ENCODE measurements at places on chromosomes 1 and 21.
A peak's percentile ranks its signal among the peaks of the same experiment; 100 is the strongest.

DNA sequence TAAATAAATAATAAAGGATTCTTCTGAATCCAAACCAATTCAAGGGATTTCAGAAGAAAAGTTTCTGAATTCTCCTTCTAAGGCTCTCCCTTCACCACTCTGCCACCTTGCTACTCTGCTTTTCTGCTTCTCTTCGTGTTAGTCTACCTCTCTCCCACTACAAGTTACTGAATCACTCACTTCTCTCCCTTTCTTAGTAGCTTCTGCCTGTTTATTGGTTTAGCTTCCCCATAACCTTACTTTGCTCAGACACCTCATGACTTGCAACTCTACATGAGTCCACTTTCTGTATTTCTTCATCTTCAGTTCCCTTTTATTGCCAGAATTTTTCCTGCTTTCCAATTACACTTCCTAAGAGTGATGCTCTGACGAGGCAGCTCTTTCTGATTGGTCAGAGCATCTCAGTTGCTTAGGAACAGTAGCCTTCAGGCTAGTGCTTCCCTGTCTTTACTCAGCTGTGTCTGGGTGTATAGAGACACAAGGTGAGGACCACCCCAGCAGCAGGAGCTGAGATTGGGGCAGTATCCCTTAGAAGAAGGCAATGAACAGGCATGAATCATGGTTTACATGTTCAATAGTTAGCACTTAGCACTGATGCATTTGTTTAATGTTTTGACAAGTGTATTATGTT, 144.6 kb downstream of the SLC30A10 start:
- DNase-seq: no peak

DNA sequence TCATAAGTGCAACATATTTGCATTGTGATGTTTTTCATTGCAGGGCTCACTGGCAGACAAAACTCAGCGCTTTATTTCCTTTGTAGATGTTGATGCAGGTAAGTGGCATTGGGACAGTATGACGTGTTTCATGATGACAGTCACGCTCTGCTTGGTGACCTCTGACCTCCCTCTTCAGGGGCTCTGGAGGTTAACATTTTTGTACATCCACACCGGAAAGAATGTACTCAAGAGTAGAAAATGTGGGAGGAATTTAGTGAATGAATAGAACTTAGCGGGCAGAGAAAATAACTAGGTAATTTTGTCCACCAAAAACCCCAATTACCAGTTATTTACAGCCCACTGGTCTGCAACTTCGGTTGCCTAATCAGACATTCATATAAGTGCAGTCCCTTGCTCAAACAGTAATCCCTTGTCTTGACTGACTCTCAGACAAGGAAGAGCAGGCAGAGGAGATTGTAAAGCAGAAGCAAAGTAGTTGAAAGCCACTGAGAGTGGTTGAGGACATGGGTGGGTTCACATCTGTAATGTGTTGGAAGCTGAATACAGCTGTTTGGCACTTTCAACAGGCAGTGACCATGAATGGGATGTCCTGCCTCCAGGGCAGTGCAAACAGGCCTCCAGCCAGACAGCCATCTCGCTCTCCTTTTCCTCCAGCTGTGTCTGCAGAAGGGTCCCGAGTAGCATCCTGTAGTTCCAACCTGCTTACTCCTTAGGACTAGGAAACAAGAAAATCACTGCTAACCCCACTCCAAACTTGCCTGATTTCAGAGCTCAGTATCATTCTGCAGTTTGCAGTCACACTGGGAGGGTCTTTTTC, 188.9 kb downstream of the NRIP1 start:
- DNase-seq: no peak

GRCh38 chr1:93031711-93032110, 47.4 kb upstream of the MTF2 start:
- DNase-seq: no peak

DNA sequence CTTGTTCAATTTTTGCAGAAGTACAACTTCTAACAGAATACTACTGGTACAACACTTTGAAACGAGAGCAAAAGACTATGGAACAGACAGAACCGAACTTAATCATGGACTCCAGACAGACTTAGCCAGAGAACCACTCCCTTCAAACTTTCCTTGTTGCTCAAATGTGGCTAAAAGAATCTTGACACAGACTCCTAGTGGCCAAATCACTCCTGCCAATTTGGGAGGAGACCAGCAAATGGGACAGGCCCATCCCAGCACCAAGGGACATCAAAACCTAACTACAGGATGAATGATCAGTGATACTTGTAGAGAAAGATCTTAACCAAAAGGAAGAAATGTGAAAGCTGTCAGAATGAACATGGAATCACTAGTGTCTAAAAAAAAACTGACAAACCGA, 154.0 kb downstream of the MATN1 start:
- no peak for DNase-seq

GRCh38 chr1:47147047-47147785, 10.0 kb downstream of the CYP4A22 start:
- no peak for DNase-seq

DNA sequence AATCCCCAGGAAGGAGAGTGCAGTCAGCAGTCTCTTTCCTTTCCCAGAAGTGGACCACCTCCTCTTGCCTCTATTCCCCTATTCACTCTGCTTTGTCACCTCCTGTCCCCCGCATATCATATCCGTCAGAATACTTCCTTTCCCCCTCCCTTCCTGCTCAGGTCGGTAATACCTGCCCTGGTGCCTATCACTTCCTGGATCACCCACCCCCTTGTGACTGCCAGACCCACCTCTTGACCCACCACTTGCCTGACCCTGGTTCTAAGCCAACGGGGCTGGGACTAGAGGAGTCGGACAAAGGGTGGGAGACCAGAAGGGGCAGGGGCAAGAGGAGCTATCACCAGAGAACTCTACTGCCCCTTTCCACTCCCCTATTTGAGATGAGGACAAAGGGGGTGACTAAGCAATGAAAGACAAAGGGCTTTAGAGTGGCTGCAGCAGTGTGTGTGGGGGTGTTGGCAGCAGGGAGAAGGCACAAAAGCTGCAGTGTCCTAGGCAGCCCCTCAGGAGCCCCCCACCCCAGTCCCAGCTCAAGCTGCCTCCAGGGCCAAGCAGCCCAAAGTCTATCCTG, 1.7 kb upstream of the ADAMTS4 start:
- peak; percentile 94 for DNase-seq

GRCh38 chr1:40049725-40050124, 9.2 kb downstream of the CAP1 start:
- peak; percentile 72 for DNase-seq

GRCh38 chr1:43531906-43532584, 1.4 kb downstream of the PTPRF start:
- DNase-seq: no peak

GRCh38 chr1:71561206-71561605, 480.4 kb upstream of the ZRANB2 start:
- DNase-seq: no peak

- no peak for DNase-seq
Measured at GRCh38 chr1:157025385-157025784, 20.2 kb downstream of the ARHGEF11 start.

DNA sequence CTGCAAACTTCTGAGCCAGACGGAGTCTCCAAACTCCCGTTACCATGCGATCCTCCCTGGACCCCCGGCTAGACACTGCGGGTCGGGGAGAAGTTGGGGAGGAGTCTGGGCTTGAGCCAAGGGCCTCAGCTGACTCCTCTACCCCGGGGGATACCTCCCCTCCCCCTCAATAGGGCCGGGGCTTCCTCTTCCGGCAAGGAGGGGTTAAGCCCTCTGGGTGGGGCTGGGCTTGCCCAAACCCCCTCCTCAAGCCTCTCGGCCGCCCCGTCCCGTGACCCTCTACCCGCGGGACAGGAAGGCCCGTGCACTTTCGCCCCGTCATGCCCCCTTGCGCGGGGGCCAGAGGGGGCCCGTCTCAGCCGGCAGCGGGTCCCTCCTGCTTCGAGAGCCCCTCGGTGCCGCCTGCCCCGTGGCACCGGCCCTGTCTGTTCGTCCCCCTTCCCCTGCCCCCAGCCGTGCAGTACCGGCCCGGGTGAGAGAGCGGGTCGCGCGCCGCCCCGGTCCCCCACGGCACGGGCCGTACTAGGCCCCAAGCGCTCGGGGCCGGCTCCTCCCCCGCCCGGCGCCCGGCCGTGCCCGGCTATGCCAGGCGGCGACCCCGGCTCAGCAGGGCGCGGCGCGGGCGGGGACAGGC, 652 bp downstream of the ARL8A start:
- DNase-seq: no peak

DNA sequence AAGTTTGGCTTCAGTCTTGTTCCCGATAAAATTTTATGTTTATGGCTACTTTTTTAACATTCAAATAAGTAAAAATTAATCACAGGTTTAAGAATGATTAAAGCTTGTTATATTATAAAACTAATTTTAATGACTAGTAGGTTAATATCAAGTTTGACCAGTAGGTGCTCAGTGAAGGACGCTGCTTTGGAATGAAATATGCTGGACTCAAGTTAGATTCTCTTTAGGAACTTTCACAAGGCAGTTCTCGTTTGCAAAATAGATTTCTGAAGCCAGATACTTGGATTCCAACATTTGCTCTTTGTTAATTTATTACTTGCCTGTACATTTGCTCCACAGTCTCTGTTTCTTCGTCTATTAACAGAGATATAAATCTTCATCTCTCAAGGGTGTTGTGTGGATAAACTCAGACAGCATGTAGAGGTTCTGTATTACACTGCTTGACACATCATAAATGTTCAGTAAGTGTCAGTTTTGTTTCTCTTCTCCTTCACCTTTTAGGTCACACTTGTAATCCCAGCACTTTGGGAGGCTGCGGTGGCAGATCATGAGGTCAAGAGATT, 432.8 kb upstream of the CHRM3 start:
- no peak for DNase-seq

DNA sequence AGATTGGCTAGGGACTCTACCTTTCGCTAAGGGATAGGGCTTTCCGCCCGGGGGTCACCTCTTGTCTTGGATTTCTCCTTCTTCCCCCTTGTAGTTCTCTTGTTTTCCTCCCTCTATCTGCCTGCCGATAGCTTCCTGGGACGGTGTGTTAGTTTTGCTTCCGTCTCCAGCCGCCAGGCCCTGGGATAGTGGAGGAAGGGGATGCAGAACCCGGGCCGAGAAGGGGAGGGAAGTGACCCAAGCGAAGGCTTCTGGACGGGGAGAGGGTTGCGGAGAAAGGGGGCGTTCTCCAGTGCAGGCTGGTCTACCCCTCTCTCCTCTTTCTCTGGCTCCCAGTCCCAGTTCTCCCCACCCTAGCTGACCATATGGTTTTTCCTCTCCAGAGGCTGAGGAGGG, 871 bp downstream of the TUFT1 start:
- no peak for DNase-seq

DNA sequence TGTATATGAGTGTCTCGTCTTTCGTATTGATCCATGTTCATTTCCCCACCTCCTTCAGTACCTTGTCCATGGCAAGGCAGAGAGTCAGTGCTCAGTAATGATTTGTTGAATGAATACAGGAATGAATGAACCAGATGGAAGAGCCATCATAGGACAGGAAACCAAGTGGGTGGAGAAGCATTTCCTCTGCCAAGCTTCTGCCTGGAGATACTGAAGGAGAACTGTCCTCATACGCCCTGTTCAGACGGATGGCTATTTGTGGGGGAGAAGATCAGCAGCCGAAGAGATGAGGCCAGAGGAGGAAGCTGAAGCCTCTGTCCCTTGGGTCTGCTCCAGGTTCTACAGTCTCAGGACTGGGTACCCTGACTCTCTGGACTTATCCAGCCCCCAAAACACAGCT, 5.8 kb downstream of the FAM43B start:
- DNase-seq: no peak

- DNase-seq: no peak
Measured at GRCh38 chr21:36994501-36995158, 11.9 kb upstream of the RIPPLY3 start.

- DNase-seq: no peak
Measured at GRCh38 chr21:45826676-45827301, 154.8 kb upstream of the COL6A1 start.

DNA sequence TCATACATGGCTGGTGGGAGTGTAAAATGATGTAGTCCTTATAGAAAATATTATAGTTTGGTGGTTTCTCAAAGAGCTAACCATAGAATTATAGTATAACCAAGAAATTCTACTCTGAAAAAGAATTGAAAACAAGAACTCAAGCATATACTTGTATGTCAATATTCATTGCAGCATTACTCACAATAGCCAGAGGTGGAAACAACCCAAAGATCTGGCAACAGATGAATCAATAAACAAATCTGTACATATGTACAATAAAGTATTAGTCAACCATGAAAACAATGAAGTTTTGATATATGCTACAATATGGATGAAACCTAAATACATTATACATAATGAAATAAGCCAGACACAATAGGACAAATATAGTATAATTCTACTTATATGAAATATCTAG, 29.7 kb downstream of the XCL1 start:
- no peak for DNase-seq

DNA sequence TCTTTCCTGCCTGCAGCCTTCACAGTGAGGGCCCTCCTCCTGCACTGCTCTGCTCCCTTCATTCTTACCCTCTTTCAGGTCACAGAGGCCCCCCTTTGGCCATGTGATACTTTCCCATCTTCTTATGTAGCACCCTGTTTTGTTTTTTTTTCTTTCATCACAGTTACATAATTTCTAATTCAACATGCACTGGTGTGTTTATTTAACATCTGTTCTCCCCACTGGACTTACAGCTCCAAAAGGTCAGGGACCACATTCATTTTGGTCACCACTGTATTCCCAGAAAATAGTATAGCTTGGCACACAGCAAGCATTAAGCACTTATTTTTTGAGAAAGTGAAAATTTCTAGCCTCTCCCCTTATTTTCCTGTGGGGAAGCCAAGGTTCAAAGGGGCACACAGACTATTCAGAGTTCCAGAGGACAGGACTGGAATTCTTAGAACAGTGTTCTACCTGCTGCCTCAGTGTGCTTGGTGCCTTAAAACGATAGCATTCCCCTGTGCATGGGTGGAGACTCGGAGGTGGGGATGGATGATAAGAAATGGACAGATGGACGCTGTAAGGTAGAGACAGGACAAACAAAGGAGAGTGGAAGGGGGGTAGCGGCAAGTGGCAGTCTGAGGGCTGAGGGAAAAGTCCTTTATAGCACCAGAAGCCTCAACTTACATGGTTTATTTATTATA, 5.3 kb downstream of the DENND2D start:
- DNase-seq: no peak

DNA sequence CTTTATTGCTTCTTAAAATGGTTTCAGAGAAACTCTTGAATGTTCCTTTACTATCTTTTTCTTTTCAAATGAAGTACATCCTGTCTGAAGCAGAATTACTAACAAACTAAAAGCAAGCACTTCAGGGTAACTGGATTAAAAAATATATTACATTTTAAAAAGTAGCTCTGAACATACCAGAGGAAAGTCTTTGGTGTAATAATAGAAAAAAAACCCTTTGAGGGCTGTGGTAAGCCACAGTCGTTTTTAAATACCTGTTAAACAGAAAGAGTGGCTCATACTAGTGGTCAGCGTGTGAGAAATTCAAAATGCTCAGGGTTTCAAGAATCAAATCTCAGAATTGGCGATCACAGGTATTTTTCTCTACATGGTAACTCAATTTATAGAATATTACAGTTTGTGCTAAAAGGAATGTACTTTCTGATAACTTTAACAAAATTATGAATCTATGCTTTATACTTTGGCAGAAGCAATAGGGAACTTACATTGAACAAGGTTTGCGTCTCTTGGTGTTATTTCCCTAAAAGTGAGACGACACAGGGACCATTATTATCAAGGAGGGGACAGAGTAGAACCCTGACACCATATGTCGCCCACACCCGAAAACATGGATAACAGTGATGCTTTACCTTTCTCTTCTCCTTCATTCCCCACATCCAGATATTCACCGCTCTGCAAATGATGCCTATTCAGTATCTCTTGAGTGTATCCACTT, 97.0 kb upstream of the DPH5 start:
- no peak for DNase-seq
